ENCODE measurements at places on chromosomes 5 and 9.

GRCh38 chr5:33369485-33370465 is 71.0 kb upstream of the TARS1 start:
- DNase-seq = no peak

- DNase-seq = no peak
Observed at GRCh38 chr9:113934829-113935676, 58.9 kb downstream of the ZNF618 start.

- DNase-seq = no peak
Observed at GRCh38 chr5:98101131-98101530, 672.3 kb upstream of the RGMB start.

DNA sequence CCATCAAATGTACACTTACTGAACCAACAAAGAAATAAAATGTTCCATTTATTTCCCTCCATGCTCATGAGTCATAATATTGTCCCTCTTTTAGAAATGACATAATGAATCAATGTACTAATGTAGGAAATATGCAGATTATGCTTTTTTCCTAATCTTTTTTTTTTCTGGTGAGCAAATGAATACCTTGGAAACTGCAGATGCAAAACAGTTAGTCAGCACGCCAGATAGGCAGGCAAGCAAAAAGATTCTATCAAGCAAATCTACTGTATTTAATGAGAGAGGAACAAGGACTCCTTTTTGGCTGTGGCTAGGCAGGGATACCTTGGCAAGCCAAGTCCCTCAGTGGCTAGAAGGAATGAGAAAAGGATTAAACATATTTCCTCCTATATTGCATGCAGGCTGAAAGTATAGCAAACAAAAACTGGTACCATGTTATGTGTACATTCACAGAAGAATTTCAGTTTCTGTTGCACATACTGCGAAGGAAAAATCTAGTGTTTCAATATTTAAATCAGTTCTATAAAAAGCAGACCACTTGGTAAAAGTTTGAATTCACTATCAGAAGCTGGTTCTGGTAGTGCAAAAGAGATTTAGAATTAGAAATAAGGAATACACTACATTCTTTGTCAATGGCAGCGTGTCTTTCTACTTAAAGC is 605.4 kb downstream of the TLE1 start:
- no peak for DNase-seq

DNA sequence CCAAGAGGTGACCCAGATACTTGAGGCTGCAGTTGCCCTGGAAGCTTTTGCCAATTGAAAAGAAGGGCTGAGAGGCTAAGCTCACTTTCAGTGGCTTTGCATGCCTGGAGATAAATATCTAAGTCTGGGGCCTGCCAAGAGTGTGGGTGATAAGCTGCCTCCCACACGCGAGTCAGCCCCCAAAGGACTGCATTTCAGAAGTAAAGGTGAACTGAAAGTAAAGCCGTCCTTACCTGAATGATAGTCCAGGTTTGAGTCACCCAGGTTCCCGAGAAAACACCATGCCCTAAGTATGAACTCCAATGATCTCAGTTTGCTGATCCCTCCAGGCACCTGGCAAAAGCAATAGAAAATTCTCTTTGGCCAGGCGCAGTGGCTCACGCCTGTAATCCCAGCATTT is 22.5 kb upstream of the N4BP3 start:
- no peak for DNase-seq

DNA sequence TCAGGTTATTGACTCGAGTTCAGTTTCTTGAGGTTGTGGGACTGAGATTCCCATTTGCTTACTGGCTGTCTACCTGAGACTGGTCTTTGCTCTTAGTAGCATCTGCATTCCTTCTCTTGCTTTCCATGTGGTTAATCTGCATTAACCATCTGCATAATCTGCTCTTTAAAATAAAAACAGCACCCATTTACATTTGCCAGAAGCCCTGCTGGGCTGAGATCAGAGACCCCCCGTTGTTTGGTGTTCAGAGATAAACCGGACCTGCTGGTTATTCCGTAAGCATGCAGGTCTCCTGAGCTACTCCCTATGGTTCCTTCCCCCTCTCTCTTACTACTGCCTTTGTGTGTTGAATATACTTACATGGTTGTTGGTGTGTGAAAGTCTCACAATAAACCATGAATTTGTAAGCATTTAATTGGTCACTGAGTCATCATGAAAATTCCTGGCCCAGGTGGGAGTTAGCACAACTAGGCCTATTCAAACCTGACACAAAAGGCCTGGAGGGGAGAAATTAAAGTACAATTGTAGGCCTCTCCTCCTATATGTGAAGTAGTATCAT is 396.7 kb downstream of the MRPS30 start:
- no peak for DNase-seq

- no peak for DNase-seq
Observed at GRCh38 chr5:179864686-179865085, 6.1 kb upstream of the MRNIP start.

- no peak for DNase-seq
Observed at GRCh38 chr5:109533751-109534272, 124.0 kb upstream of the PJA2 start.

DNA sequence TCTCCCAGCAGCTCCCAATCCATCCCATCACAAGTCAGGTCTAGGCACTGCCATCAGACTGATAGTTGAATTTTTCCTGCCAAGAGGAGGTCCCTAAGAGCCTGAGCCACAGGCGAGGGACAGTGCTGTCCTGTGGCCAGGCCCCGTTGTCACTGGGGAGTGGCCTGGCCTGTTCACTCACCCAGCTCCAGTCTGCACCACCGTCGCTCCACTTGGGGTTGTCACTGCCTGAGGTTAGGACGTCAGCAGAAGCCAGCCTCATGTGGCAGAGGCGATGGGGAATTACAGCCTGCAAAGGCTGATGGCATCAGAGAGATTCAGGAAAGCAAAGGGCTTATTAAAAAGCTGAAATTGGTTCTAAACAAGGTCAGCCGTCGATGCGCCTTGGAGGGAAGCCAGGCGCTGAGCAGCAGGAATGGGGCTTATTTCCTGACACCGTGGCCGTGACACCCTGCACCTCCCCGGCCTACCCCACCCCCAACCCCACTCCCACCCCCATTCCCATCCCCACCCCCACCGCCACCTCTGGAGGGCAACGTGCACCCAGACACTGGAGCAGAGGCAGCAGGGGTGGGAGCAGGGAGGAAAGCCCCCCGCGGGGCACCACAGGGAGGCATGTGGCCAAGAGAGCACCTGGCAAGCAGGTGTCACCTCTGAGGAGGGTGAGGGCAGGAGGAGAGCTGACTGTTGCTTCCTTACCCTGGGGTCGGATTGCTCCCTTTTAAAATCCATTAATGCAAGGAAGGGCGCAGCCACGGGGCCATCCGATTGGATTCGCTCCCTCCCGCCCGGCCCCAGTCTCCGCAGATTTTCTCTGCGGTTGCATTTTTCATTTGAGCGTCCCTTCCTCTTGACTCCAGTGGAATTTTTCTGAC is 3.1 kb upstream of the DBH start:
- no peak for DNase-seq

DNA sequence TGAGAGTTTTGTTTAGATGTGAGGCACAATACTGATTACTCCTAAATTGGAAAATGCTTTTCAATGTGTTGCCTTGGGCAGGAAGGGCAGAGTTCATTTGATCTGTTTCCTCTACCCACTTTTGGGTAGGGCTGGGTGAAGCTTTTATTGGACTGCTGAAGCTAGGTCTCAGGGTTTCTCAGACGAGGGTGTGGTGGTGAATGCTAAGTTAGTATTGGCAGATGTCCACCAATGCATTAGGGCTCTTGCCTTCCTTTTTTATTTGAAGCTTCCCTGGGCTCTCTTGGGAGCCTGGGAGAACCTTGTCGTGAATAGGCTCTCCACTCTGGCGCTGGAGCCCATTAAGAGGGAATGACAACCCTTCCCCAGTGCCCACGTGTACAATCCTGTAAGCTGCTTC is 23.1 kb downstream of the SPTAN1 start:
- DNase-seq = no peak

DNA sequence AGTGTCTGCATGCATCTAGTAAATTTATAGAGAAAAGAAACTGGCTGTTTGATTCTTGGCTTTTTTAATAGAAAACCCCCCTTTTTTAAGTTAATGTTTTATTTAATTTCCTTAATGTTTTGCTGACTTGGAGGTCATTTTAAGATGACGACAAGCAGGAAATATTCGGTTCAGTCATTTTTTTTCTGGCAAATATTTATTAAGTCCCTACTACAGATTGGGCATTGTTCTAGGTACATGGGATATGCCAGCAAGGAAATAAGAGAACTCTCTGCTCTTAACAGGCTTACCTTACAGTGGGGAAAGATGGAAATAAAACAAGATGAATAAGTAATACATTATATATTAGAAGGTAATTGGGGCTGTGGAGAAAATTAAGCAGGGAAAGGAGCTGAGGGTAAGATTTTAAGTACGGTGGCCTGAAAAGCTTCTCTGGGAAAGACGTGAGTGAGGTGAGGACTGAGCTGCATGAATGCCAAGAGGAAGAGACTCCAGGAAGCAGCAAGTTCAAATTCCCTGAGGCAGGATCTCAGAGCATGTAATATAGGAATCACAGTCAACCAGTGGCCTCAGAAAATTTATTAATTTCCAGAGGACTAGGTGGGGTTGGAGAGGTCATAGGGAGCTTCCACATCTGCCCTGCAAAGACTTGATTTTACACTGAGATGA is 316.0 kb upstream of the DAP start:
- DNase-seq = no peak

- no peak for DNase-seq
Observed at GRCh38 chr9:11158676-11159075, 545.9 kb upstream of the PTPRD start.

DNA sequence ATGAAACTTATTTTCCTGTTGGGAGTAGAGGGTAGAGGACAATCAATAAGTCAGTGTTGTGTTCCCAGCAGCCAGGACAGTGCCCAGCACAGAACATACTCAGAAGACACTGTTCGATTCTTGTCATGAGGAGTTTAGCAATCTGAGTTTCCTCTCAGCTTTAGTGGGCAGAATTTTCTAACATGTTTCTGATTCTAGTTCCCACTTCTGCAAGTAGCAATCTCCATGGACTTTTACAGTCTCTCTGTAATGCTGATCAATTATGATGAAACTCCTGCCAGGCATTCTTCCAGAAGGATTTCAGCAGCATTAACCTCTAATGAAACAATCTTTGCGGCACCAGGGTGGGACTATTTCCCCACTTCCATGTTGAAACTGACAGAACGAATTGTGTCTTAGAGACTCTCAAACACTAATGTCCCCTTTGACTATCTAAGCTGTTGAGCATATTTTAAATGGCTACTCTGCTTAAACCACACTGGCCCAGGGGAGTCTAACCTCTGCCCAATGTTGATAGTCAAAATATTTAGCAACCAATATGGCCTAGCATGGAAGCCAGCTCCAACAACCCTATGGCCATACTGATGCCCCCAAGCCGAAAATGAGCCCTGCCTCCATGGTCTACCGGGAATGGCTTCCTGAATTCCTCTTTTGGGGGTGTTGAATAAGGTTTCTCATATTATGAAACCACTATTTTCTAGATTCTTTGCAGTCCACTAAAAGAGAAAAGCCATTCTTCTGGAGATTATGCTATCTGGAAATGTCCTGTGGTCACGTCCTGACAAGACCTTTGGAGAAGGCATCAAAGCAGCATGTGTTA is 484.3 kb downstream of the BNC2 start:
- no peak for DNase-seq

DNA sequence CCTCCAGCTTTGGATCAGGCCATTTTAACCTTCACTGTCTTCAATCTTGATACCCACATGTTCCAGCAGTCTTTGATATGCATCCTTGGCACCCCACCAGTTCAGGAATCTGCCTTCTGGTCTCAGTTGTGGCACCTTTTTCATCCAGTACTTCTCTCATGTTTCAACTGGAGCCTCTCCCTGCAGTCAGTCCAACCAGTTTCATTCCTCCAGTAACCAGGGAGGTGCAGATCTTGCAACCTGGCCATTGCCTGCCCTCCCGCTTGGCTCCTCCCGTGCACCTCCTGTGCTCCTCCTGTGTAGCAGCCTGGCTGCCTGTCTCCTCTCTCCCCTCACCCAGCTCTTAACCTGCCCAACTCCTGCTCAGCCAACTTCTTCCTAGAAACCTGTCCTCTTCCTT is 20.2 kb downstream of the FUBP3 start:
- DNase-seq = no peak

DNA sequence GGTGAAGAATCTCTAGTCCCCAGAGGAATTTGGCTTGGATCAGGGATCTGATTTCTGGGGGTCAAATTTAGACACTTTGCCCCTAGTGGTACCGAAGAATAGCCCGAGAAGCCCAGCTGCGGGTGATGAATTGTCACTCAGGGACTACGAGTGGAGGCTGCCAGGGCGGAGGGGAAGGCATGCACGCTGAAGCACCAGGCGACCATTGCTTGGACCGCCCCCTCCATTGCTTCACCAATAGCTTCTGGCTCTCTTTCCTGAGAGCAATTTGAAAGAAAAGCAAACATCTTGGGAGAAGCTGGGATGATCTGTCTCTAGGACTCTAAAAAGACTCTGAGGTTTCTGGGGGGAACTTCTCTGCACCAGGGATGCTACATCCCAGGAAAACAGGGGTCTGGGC is 137.6 kb downstream of the CRB2 start:
- DNase-seq = no peak

- DNase-seq = no peak
Observed at GRCh38 chr5:74085782-74086181, 459.8 kb downstream of the ARHGEF28 start.

DNA sequence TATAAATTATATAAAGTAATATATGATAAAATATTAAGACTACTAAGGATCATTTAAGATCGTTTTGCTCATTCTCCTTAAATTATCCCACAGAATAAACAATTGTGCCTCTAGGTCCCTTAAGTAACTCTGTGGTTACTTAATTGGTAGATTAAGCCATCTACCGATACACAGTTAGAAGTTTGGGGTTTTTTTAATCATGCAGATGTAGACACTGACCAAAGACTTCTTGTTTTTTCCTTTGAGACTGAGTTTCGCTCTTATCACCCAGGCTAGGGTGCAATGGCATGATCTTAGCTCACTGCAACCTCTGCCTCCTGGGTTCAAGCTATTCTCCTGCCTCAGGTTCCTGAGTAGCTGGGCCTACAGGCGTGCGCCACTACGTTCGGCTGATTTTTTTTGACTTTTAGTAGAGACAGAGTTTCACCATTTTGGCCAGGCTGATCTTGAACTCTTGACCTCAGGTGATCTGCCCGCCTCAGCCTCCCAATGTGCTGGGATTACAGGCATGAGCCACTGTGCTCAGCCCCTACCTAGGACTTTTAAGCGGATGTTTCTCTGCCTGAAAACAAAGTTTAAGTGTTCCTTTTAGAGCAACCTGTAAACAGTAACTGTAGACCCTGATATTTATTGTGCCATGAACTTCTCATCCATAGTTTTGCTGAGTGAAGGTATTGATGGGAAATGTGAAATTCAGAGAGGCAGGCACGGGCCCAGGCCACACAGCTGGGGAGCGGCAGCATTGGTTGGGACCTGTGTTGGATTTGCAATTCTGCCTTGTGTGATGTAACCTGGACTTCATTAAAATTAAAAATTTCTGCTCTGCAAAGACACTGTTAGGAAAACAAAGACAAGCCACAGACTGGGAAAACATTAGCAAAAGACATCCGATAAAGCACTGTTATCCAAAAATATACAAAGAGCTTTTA is 11.6 kb downstream of the CEL start:
- no peak for DNase-seq

All from NCI-H748 treated with DMSO at 0.1 percent for 48 hours (cell line).